ENCODE measurements at places on chromosomes 2 and 18.
A peak's percentile ranks its signal among the peaks of the same experiment; 100 is the strongest.

GRCh38 chr2:26769089-26769761, 5.1 kb downstream of the SLC35F6 start:
- ATAC-seq = peak; percentile 71

GRCh38 chr2:88837511-88838160, 146.2 kb downstream of the RPIA start:
- ATAC-seq = no peak

- ATAC-seq = no peak
Observed at GRCh38 chr2:7899241-7899640, 782.6 kb upstream of the ID2 start.

DNA sequence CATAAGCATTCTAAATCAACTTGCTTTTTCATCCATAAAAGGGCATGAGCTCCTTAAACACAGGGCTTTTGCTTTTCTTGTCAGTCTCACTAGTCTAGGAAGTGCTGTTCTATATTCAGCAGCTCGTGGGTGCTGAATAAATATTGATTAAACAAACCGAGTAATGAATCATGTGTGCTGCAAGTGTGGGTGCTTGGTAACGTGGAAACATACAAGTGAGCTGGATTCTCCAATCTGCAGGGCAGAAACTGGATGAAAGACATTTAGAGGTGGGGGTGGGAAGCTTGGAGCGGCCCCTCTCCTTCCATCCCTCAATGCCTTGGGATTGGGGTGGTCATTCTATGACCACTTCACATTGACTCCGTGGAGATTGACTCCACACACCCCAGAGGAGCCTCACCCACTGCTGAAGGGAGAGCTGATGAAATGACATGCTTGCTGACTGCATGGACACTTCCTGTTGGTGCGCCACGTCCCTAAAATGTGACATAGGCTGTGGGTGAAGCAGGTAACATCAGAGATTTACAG, 114.6 kb downstream of the DOCK10 start:
- ATAC-seq = no peak

DNA sequence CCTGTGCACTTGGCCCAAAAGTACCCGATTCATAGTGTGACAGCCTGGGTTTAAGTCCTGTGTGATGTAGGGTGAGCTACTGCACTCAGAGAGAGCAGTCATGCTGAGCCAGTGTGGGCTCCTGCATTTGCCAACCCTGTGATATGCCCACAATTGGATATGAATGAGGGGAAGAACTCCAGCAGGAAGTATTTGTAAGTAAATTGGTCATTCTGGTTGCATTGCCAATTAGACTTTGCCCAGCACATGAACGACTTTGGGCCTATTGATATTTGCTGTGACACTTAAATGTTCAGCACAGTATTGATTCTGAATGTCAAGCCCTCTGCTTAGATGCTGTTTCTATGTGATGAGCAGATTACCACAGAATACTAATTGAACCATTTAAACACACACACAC, 570.9 kb downstream of the PIK3C3 start:
- ATAC-seq = no peak

DNA sequence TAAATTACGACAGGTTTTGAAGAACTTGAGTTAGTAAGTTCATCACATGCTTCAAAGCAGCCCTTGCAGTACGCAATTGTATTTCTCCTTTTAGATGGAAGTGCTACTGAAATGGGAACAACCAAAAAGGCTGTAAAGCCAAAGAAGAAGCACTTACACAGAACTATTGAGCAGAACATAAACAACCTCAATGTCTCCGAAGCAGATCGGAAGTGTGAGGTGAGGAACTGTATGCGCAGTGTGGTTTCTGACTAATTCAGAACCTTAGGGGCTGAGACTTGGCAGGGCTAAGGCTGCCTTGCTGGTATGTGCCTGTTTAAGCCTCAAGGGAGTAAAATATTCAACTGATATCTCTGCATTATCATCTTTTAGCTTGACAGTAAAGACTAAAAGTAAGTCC, 8.4 kb downstream of the NCAPH start:
- ATAC-seq = no peak

DNA sequence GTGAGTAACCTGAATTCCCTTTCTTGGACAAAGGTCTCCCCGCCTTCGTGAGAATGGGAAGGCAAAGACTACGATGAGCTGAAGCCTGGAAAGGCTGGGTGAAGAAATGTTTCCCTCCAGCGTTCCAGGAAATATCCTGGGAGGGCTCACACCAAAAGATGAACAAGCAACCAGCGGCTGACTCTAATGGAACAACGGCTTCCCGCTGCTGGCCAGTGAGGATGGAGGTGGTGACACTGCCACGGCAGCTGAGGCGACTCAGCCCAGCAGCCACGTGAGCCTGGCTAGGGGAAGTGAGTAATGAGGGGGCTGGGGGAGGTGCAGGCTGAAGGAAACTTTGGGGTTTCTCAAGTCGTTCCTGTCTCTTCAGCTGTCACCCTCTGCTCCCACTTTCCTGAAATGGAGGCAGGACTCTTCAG, 105.0 kb upstream of the SMAD7 start:
- ATAC-seq = peak; percentile 90

DNA sequence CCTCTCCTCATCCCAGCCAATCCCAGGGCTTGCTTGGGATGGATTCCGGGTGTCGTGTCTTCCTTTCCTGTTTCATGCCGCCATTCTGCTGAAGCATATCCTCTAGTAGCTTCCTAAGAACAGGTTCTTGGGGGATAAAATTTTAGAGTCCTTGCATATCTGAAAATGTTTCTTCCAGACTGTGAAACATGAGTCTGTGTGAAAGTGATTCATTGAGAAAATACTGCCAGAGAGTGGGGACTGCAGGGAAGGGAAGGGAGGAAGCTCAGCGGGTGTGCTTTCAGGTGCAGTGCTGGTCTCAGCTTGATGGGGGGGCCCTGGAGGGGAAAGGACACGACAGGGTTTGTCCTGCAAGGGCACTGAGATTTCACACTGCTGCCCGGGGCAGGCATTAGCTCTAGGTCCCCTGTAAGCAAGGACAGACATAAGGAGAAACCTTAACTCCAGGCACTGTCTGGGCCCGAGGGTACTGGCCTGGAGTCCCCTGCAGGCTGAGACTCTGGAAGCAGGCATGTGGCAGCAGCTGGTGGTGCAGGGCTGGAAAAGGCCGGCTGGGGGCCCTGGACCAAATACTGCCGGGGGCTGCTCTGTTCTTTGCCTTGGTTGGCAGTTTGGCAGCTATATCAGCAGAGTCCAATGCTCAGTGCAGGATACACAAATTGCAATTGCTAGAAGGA, 97.6 kb upstream of the HS6ST1 start:
- no peak for ATAC-seq

- no peak for ATAC-seq
Observed at GRCh38 chr18:24935008-24935407, 417.0 kb downstream of the ZNF521 start.

- ATAC-seq = no peak
Observed at GRCh38 chr2:195489101-195489500, 167.9 kb upstream of the SLC39A10 start.

- ATAC-seq = peak; percentile 12
Observed at GRCh38 chr2:172085460-172086159, at the start of gene DLX1. Gene DLX1, plus strand, starts transcription at chr2:172085507. Its CDS starts 171 bp downstream, at chr2:172085678.

DNA sequence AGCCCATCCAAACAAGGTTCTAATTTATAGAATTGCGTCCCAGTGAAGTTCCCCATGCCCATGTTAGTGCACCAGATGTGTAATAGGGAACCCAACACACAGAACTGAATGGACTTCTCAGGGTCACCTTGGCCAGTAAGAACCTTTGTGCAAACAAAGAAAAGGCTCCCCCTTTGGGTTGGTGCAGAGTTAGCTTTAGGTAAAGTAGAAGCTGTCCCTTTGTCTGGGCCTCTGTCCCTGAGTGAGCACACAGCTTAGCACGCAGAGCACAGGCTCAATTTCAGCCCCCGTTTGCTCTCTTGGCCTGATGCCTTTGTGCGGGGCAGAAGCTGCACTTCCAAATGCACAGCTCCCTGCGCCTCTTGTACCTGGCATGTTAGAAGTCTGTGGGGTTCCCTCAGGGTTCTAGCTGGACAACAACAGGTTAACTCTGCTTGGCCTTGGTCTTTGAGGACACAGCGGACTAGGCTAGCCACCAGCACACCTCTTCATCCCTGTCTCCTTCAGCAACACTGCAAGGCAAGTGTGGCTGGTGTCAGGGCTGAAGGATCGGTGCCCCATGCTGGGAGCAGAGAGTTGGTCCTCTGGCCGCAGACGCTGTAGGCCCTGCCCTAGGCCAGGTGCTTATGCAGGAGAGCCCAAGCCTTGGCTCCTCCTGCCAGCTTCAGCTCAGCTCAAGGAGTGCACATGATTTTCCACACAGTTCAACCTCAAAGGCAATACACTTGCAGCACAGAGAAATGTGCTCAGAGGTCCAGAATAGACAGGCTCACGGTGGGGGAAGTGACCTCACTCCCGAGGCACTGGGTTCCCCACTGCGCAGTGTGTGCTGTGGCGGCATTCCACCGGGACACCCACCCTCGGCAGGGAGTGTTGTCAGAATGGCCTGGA, 73.3 kb upstream of the FOSL2 start:
- ATAC-seq = no peak

DNA sequence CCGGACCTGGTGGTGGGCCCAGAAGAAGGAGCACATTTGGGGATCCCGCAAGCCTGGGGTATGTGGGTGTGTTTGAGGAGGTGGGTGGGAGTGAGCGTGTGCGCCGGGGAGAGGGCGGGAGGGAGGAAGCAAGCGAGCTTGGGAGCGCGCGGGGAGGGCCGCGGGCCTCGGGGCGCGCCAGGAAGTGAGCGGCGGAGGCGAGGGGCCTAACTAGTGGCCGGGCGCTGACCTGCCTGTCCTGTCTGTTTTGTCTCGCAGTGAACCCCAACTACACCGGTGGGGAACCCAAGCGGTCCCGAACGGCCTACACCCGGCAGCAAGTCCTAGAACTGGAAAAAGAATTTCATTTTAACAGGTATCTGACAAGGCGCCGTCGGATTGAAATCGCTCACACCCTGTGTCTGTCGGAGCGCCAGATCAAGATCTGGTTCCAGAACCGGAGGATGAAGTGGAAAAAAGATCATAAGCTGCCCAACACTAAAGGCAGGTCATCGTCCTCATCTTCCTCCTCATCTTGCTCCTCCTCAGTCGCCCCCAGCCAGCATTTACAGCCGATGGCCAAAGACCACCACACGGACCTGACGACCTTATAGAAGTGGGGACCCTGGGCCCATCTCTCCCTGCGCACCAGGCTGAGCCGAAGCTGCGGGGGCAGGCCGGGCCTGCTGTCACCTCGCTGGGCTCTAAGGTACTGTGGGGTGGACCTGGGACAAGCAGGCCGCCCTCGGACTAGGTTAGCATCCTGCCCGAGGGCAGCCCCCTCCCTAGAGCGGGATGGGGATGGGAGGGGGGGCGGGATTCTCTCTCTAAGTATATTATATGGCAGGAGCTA, 1.2 kb downstream of the HOXD4 start:
- ATAC-seq = no peak

All from gastroesophageal sphincter (tissue), 4 donors.